ENCODE measurements at places on chromosomes 4 and X.

DNA sequence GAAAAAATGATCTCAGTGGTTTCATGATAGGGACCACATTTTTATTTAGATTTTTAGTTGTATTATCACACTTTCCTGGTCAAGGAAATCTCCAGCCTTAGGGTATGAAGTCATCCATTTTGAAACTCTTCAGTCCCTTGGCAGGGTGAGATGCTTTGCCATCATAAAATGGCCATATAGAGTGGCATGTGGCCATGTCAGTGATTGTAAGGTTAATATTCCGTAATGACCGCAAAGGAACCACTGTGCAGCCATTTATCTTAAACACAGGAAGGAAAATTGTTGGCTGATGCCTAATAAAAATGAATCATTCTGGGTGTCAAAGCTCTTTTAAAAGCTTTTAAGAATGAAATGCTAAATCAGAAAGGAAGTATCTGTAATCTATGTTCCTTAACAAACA, 35.6 kb downstream of the COMMD8 start:
- DNase-seq = no peak

DNA sequence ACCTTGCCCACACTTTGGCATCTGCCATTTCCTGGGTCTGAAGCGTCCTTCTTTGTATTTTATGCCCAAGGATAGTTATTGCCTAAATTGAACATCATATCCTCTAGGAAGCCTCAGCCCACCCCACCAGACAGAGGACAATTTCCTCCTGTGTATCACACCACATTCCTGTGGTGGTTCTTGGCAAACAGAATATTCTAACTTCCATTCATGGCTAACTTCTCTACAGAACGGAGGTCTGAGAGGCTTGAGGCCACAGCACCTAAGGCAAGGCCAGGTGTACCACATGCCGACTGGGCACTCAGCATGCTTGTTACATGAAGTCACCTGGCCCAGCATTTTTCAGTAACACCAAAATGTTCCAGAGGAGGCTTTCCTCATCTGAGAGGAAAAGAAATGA, 42.4 kb downstream of the CD99L2 start:
- no peak for DNase-seq

DNA sequence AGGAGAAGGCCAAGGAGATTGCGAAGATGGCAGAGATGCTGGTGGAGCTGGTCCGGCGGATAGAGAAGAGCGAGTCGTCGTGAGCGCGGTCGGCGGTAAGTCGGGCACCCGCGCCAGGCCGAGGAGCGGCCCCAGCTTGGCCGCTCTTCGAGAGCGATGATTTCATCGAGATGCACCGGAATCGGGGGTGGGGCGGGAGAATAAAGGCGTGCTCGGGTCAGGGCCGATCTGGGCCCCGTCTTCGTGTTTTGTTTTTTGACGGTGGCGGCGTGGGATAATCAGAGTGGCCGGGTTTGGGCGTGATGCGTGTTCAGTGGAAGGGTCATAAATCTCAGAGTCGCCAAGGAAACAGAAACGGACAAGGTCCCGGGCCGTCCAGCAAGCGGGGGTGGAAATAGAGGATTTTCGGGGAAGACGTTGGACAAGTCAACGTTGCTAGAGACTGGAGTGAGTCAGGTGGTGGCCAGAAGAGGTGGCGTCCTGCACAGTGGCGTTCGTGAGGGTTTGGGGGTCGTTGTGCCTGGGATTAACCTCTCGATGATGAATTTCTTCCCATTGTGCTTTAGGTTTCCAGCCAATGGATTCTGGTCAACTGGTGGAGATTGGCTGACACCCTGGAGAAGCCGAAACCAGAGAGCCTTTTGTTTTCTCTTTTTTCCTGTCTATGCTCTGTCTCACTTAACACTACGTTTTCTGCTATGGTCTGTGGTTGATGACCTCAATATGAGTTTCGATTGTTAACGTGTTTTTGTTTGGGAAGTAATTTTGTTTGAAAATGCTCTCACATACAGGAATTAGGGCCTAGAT, 882 bp downstream of the MRFAP1 start:
- DNase-seq = peak; percentile 45

DNA sequence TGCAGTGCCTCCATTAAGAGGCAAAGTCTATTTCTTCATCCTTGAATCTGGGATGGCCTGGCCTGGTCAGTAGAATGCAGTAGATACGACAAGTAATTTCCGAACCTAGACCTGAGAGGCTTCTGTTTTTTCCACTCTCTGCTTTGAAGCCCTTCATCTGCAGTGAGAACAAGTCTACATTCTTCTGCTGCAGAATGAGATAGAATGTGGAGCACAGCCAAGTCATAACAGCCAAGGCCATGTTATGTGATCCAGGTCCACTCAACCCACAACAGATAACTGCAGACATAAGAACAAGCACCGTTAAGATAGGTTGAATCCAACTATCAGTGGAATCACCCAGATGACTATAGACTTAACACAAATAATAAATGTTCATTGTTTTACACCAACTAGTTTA, 1297.7 kb downstream of the C4orf33 start:
- DNase-seq = no peak
